NCI-H1417 treated with DMSO at 0.1 percent for 48 hours (cell line): ENCODE measurements at places on chromosomes 7 and 10.

- no peak for DNase-seq
Measured at GRCh38 chr7:80593869-80594586, 44.4 kb upstream of the CD36 start.

DNA sequence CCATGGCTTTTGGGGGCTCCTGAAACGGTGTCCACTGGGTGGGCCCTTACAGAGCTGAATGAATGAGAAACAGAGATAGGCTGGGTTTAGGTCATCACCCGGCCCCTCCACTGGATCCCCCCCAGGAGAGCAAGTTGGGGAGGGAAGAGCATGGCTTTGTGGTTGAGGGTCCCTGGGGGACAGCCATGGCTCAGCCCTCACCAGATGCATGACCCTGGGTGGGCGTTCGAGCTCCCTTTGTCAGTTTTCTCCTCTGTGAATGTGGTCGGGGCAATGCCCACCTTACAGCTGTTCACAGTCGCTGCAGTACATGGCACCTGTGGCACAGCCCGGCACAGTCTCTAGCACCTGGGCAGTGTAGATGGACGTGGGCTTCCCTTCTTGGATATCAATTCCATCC lies 40.6 kb upstream of the CXCL12 start:
- DNase-seq: no peak

DNA sequence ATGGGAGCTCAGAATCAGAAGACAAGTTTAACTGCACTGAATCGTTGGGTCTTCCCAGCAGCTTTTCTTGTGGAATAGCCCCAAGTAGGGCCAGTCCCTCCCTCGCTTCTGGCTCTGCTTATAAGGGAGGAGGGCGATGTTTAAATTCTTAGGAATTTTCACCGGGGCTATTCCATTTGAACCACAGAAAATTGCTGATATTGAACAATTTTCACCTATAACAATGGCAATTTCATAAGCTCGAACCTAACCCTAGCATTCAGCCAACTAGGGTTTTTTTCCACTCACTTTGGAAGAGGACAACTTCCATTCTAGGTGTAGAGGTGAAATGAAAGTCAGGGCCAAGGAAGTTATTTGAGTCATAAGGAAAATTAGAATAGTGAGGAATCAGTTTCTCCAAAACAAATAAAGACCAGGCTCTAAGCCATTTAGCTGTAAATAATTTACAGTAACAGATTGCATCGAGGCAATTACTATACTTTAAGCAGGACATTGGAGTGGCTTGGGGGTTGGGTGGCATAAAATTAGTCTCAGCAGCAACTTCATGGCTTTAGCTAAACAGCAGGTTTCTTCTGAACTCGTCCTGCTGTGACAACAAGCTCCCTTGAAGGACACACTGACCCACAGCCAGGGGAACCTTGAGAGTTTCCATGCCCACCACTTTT lies 1.5 kb upstream of the ATP6V0A4 start:
- no peak for DNase-seq

- DNase-seq: no peak
Measured at GRCh38 chr7:41096917-41097316, 606.0 kb downstream of the INHBA start.

GRCh38 chr7:122885583-122886356 lies 490 bp downstream of the CADPS2 start:
- DNase-seq: no peak

GRCh38 chr10:103584216-103585010 lies 90.9 kb downstream of the NEURL1 start:
- no peak for DNase-seq

DNA sequence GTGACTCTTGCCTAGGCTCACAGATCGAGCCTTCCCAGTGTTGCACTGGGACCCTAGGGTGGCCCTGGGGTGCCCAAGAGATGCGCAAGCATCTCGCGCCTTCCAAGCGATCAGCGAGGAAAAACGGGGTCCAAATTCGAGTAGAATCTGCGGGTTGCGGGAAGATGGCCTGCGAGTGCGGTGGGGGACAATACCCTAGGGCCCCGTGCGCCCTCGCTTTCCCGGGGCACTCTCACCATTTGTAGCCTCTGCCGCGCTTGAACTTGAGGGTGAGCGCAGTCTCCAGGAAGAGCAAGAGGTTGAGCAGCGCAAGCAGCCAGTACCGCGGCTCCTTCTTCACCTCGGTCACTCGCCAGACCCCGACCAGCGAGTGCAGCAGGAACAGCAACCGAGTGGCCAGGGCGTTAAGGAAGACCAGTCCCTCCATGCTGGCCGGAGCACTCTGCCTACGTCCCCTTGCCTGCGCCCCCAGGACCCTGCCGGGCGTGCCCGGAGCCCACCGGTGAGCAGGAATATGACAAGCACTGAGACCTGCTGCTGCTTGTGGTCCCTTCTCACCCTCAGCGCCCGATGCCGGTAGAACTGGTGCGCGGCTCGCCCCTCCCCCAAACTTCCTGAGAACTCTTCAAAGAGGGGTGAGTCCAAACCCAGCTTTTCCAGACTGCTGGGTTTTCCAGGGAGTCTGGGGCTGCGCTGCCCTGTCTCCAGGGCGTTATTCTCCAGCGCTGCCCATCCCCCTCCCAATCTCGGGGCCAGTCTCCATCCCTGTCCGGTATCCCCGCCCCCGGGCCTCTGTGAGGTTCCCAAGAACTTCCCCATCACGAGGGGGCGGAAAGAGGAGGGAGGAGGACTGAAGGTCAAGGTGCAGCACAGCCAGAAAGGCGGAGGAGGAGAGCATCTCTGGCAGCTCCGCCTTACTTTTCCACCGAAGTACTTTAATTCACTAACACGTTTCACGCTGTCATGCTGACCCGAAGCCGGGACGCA lies at the start of gene TMEM26:
Gene TMEM26, minus strand, starts transcription at position 727 of the 987 bp plus-strand sequence. Its CDS starts 300 bp downstream, at position 427.
- no peak for DNase-seq

DNA sequence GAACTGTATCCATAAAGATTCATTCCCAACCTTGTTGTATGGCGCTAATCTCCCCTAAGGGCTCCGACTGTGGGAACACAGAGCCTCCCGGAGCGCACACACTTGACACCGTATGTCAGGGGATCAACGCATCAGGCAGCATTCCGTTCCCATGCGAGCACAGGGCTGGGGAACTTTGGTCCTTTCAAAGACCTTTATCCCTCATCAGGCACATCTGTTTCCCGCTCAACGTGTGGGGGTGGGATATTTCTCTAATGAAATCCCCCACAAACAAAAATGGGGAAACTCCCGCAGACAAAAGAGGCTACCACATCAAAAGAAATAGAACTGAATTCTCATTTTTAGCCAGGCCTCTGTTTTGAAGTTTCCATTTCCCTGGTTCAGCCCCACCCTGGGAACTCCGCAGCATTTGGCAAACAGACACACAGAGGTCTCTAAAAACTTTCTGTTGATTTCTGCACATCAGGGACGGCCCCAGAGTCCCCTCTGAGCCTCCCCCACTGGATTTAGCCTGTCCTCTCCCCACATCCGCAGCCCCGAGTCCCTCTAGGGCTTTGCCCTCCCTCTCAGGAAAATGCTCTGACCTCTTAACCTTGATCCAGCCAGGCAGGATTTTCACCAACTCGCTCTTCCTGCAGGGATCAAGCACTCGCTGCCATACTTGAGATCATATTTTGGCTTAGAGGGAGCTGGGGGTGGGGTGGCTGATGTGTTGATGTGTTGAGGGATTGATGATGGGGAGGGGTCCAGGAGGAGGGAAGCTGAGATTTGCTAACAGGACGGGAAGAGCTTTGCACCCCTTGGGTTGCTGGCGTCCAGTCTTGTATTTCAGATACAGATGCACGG lies 6.6 kb downstream of the CPA5 start:
- peak; percentile 49 for DNase-seq

DNA sequence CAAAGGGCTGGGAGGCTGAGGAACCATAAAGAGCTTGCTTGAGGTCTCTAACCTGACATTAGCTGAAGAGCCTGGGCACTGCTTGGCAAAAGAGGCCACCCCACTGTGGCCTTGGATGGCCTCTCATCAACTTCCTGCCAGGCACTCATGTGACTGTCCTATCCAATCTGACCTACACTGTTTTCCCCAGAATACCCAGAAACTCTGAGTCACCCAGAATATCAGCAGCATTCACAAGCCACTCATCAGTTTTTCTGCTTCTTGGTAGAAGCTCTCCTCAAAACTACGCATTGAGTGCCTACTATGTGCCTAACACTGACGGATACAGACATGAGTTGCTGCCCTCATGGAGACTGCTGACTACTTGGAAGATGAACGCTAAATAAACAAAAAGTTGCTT lies 4.1 kb upstream of the NT5C2 start:
- no peak for DNase-seq

GRCh38 chr10:113045147-113046055 lies 95.4 kb downstream of the TCF7L2 start:
- no peak for DNase-seq

- DNase-seq: no peak
Measured at GRCh38 chr10:30782537-30783461, 153.2 kb upstream of the LYZL2 start.
